ENCODE measurements at places on chromosomes 16 and 17.

DNA sequence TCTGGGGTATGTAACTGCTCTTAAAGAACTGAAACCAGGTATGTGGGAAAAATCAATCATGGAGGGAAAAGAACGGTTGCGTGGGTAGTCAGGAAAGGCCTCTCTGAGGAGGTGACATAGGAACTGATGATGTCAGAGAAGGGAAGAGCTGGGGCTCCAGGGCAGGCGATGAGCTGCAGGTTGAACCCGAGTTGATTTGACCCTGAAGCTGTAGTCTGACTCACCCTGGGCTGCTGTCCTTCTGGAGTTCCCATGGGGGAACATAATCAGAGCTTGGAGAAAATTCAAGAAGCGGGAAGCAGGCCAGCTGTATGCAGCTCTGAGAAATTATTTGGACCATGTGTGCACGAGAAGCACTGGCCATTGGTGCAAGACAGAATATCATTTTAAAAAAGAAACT, 16.7 kb downstream of the SLC6A2 start:
- no peak for DNase-seq

DNA sequence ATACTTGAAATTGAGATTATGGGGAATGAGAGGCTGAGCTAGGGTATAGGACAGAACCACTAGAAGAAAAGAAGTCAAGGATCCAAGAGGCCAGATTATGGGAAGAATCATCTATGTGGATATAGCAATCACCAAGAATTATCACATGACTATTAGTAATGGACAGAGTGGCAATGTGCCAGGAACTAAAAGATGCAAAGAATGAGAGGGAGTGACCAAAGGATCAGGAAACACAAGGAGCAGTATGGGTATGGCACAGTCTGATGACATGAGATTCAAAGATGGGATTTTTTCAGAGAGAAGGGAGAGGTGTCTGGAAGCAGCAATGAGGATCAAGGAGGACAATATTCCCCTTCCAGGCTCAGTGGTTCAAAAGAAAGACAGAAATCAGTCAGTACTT, 212.2 kb downstream of the AATF start:
- peak; percentile 74 for DNase-seq

GRCh38 chr16:48537275-48537674, 72.7 kb downstream of the N4BP1 start:
- no peak for DNase-seq

DNA sequence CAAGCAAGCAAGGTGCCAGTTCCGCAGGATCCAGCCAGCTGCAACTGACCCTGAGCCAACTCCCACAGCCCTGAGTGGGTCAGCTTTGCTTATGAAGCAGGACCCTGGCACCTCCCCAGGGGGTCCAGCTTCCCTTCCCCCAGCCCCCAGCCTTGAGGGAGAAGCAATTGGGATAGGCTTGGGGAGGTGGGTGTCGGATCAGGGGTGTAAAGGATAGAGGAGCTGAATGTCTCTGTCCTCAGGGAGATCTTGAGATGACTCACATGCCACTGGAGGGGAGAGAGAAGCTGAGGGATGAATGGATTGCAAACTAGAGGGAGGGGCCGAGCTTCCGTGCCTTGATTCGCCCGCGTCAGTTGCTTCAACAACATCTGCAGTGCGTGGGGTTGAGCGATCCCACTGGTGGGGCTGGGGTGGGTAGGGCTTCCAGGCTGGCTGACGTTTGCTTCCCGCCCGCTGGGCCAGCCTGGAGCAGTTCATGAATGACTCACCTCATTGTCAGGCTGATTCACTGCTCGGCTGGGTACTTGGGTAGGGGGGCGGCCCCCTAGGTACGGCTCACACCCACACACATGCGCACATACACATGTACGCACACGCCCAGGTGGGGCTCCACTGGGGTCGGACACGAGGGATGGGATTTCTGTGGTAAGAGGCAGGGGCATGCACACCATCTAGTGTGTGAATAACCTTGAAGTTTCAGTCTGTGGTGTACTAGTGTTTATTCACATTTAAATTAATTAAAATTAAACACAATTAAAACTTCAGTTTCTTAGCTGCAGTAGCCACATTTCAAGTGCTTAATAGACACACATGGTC, 3.6 kb upstream of the HROB start:
- DNase-seq, result peak; percentile 100

DNA sequence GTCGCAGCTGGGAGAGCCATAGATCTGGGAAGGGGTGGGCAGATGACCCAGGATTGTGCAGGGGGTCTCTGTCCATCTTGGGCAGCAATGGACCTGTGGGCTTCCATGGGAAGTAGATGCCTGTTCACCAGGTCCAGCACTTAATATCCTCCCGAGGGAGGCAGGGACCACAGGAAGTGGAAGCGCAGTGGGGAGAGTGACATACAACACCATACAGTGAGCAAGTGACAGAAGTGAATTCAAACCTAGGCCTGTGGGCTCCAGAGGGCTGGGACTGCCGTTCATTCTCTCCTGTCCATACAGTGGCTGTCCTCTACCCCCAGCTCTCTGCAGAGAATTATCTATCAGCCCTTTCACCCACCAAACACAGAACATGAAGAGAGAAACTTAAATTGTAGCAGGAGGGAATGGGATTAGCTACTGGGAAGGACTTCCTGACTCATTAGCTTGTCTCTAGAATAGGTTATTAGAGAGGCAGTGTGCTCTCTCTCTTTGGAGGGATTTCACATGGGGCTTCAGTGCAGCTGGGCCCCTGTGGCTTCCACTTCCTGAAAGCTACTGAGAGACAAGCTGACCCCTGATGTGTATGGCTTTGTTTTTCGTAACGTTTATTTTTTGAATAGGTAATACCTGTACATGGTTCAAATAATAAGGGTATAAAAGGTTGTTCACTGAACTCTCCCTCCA, 13.1 kb upstream of the SEZ6 start:
- no peak for DNase-seq

- DNase-seq, result no peak
Measured at GRCh38 chr16:25023556-25023955, 8.4 kb upstream of the ARHGAP17 start.

DNA sequence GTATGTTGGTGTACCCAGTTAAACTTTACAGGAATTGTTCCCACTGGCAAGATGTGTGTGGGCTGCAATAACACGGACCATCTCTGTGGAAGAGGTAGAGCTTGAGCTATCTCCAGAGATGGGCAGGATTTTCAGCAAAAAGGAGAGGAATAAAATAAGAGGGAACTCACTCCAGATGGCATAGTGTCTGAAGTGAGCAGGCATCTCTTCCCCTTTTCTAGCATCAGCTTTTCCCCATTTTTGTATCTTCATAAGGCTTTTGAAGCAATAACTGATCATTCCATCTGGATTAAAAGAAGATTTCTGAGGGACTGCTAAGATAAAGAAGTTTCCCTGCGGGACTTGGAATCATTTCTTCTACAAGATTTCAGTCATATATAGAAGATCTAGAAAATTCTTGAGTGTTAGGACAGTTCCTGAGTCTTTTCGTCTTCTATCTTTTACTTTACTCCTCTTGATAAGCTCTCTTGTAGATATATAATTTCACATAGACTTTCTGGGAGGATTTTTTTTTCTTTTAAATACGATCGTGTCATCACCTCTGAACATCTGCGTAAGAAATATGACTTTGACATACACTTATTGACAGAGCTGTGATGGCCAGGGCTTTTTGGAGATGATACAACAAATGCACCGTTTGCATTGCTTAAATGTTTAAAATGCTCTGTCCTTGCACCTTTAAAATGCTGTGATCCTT, 2.1 kb downstream of the CPD start:
- DNase-seq, result no peak

- DNase-seq, result no peak
Measured at GRCh38 chr16:71919035-71919434, 23.7 kb downstream of the IST1 start.

DNA sequence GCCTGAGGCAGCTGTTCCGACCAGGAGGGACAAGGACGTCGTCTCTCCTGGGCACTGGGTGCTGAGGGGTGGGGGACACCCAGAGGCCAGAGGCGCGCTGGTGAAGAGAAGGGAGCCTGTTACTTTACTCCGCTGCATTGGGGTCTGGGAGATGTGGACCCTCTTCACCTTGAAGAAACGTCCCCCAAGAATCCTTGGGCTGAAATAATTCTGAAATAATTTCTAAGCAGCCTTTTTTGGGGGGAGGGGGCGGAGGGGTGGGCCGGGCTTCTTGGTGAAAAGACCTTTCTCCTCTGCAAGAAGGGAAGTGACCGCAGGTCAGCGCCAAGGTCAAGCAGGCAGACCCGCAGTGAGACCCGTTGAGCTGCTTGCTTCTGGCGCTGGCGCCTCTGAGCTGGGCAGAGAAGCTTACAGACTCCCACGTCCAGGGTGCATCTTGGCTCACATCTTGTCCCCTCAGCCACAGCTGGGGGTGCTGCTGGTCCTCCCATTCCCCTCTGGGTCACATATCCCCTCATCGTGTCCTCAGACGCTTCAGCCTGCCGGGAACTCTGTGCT, 1.1 kb downstream of the SYT17 start:
- no peak for DNase-seq

- DNase-seq, result no peak
Measured at GRCh38 chr17:29129731-29130130, 50.5 kb downstream of the MYO18A start.

GRCh38 chr16:73170612-73171038, 122.7 kb upstream of the ZFHX3 start:
- no peak for DNase-seq

DNA sequence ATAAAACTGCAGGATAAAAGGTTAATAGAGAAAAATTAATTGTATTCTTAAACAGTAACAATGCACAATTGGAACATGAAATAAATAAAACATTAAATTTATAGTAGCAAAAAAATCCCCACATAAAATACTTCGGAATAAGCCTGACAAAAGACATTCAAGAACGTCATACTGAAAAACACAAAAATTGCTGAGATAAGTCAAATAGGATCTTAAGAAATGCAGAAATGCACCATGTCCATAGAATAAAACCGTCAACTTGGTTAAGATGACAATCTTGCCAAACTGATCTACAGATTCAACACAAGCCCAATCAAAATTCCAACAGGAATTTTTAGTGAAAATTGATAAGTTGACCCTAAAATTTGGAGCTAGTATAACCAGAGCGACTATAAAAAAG, 76.6 kb downstream of the TBC1D16 start:
- DNase-seq, result no peak

DNA sequence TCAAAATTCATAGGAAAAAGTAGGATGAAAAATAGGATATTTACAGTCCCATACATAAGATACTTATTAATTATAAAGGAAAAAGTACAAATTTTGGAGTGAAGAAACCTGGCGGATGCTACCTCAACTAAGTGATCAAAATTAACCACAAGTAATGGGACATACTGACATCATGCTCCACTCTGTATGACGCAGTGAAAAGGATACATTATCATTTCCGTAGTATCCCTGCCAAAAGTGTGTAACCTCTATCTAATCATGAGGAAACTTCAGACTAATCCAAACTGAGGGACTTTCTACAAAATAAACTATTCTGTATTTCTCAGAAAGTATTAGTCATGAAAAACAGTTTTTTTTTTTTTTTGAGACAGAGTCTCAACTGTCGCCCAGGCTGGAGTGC, 60.5 kb downstream of the TRIM37 start:
- peak; percentile 70 for DNase-seq

GRCh38 chr16:57305159-57305811, 20.8 kb upstream of the PLLP start:
- DNase-seq, result no peak

- DNase-seq, result peak; percentile 29
Measured at GRCh38 chr16:2429771-2430663, 770 bp downstream of the CCNF start.

DNA sequence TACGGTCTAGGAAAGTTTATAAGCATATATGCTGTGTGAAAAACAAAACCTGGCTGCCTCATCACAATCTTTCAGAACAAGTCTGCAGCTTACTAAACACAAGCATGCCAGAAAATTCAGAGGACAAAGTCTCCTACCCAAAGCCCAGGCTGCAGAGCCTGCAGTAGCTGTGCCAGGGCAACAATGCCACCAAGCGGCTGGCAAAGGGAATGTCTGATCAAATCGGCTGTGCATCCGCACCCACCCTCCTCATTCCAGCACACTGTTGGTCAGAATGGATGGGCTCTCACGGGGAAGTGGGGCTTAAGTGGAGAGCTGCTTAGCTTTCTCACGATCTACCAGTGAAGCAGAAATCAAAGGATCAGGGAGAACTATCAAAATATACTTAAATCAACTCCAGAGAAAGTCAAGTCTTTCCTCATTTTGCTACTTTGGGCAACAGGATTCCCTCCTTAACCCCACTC, 73.5 kb downstream of the CYTH1 start:
- peak; percentile 83 for DNase-seq

DNA sequence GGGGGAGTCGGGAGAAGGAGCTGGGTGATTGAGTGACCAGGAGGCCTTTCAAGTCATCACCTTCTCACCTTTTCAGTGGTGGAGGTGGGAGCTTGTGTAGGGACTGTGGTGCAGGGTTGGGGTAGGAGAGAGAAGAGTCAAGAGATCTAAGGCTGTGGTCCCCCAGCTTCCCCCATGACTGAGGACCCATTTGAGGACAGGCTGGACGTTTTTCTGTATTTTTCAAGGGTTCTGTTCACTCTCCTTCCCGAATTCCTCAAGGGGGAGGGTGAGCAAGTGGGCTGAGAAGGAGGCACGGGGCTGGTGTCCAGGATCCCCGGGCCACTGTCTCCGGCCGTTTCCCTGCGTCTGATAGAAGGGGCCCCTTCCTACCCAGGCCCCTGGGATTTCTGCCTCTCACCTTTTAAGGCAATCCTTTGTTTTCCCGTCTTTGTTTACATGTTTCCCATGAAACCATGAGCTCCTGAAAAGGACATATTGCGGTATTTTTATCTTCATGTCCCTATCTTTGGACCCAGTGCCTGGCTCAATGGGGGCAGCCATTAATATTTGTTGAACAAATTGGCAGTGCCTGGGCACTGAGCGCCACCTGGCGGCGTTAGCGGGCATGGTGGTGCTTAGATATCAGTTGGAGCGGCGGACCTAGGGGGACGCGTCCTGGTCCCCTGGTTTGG, 9.2 kb upstream of the CD300A start:
- peak; percentile 24 for DNase-seq

DNA sequence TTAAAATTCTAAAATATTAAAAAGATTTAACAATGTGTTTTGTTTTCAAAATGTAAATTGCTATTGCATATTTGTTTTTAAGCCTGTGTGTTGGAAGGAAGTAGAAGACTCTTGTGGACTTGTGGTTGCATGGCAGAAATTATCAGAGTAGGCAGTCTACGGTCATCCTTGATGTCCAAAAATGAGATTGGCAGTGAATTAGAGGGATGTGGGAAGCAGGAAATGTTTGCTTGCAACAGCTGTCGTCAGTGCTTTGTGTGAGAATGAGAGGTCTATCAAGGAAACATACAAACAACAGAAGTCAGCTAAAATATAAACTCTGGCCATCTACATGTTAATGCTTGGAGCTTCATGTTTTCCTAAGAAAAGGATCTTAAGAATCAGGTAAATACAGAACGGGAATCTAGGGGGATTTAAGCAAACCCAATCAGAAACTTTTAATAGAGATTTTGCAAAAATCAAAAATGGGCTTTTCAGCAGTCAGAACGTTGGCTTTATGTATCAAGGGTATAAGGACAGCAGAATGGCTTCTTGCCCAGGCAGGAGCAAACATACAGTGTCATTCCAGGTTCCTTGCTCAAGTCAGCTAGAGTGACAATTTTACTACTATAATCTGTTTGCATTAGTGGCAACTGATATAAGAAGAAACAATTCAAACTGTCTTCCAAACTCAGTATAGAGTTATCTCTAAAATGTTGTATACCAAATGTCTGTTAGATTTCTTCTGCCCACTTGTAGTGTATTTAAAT, 196.7 kb downstream of the CYB561 start:
- peak; percentile 33 for DNase-seq

Measured in iris pigment epithelial cell (primary cell).